ENCODE measurements at places on chromosomes 3 and 15.

- no peak for DNase-seq
These were observed 622 bp upstream of the ZNF589 start for GRCh38 chr3:48240000-48240963.

- DNase-seq = no peak
These were observed 34.7 kb downstream of the PEX5L start for GRCh38 chr3:180002006-180002405.

GRCh38 chr3:177451864-177452830 is 254.9 kb upstream of the TBL1XR1 start:
- DNase-seq = peak; percentile 12

GRCh38 chr3:109640146-109640652 is 302.9 kb upstream of the DPPA4 start:
- no peak for DNase-seq

DNA sequence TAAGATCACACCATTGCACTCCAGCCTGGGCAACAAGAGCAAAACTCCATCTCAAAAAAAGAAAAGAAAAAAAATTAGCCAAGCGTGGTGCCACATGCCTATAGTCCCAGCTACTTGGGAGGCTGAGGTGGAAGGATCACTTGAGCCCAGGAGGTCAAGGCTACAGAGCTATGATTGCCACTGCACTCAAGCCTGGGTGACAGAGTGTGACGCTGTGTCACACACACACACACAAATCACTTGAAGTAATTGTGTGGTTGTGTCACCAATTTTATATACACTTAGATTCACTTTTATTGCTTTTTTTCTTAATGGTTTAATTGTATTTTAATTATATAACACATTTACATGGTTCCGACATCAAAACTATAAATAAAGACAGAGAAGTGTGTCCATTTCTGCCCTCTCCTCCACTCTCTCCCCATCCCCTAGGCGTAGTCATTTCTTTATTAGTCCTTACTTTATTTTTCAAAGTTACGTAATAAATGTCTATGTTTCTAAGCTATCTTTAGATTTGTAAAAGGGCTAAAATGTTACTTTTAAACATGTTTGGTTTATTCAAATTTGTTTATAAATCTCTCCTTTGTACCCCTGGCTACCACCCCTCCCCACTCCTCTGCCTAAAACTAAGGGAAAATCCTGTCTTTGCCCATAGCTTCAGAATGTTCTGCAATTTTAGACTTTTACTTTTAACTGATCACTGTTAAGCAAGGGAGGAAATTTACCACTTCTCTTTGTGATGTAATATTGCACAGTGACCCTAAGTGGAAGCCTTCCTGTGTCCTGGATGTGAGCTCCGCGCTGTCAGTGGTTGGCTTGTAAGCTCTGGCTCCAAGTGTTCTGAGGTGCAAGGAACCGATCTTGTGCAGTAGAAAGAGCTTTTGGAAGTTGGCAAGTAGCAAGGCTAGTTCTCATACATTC is 10.8 kb upstream of the VILL start:
- DNase-seq = no peak

DNA sequence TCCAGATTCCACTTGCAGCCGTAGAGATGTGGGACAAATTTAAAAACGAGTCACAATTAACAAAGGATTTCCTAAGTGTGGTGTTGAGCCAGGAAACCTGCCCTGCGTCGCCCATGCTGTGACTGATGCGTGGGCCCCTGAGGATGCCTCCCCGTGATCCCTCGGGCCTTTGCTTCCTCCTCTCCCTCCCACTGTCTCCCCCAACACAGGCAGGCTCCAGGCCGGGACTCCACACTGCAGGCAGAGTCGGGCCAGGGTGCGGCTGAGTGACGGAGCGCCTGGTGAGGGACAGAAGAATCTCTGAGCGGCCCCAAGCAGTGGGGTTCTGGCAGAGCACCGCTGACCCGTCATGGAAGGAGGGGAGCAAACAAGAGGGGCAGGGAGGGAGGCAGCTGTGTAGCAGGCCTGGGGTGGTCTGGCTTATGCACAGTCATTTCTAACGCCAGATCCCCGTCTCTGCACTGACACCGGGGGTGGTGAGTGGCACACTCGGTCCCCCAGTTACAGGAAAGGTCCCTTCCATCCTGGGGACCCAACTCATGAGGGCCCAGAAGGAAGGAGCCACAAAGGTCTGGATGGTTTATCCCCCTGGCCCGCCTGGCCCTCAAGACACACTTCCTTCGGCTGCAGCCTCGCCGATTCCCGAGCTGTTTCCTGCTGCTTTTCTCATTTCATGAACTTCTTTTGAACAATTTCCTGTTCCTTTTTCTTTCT is 91.0 kb downstream of the XXYLT1 start:
- DNase-seq = no peak

DNA sequence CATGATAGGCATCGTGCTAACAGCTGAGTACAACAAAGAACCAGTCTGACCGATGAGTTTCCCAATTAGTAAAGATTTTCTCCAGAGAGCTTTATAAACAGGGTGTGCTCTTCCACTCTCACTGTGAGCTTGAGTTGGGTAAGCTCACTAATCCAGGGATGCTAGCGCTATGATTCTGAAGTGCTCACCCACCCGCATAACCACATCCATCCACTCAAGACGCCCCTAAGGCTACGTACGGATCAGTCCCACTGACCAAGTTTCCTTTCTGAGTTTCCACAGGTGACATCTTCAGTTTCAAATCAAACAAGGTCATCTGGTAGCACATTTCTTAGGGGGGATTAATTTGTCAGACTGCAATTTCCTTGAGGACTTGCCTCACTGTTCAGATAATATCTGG is 141.1 kb upstream of the ABI3BP start:
- DNase-seq = no peak

DNA sequence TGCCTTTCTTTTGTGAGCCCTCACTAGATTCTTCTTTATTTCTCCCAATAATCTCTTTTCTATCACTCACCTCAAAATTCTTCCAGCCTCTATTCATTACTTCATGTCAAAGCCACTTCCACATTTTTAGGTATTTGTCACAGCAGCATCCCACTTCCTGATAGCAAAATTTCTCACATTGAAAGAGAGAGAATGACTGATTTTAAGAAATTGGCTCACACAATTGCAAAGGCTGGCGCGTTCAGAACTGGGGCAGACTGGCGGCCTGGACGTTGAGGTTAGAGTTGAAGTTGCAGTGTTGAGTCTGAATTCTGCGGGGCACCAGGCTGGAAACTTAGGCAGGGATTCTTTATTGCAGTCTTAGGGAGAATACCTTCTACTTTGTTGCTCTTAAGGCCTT is 117.9 kb downstream of the LRRC28 start:
- no peak for DNase-seq

DNA sequence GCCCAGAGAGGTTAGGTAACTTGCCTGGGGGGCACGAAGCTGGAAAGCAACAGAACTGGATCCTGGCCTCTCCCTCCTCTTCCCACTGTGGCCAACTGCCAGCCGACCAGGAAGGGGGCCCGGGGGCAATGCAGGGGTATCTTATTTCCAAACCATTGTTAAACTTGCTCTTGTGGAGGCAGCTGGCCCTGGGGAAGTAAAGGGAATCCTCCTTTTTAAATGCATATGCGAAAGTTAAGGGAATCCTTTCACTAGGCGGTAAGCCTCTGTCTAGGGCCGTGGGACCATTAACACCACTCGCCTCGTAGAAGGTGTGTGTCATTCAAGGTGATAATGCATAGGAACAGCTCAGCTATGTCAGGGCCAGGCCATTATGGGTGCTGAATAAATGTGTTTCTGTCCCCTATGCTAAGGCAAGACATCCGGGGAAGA is 68.6 kb downstream of the ST6GAL1 start:
- no peak for DNase-seq

DNA sequence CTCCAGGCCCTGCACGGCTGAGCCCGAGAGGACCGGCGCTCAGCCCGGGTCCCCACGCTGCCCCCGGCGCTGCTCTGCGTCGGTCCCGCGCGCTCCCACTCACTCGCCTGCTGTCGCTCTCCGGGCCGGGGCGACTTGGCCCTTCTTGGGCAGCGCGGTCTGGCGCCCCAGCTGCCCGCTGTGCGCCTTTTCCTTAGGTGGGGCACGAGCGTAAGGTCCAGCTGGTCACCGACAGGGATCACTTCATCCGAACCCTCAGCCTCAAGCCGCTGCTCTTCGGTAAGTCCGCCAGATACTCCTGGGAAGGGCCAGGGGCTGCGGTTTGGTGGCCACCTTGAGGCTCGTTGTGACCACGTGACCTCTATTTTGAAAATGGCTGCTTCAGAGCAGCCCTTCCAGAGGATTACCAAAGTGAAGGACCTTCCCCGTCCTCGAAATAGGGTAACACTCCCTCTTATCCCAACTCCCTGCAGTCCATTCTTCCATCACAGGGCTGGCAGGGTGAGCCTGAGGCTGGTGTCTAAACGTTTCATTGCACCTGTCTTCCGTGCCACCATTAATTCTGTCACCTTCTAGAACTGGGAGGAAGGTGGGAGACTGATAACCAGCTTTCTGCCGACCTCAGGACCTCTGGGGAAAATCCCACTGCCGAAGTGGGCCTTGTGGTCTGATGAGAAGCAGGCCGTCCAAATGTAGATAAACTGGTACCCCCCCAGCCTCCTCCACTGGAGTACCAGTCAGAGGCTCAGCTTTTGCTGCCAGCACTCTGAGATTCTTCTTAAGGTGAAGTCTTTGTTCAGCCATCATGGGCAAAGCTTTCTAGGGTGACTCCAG is 812 bp downstream of the P4HTM start:
- DNase-seq = peak; percentile 37

DNA sequence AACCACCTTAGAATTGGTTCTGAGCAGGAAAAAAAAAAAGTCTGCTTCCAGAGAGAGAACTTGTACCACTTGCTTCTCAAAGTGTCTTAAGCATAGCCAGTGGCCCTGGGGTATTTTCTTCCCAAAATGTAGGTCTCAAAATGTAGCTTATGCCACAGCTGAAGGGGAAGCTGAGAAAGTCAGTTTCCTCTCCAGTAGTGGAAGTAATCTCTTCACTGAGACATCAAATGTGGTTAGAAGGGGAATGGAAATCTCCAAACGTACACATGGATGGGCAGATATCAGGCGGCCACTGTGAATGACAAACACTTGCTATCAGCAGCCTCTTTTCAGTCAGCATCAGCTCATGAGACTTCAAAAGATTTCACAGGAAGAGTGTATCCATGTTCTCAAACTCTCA is 841.2 kb downstream of the TUSC7 start:
- no peak for DNase-seq

DNA sequence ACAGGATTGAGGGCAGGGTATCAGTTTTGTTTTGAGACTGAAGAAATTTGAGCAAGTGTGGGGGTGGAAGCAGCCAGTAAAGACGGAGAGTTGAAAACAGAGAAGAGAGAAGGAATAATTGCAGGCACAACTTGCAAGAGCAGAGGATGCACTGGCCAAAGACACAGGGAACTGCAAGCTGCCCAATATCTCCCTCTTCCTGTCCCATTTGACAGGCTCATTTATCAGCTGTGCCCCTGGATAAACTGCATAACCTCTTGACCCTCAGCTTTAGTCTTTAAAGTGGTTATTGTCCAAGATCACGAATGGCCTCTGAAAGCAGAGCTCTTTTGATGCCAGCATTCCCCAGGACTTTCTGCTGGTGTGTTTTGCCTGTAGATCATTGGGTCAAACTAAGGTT is 5.0 kb upstream of the RAMAC start:
- DNase-seq = no peak

GRCh38 chr15:95598251-95598855 is 732.1 kb upstream of the NR2F2 start:
- DNase-seq = no peak

DNA sequence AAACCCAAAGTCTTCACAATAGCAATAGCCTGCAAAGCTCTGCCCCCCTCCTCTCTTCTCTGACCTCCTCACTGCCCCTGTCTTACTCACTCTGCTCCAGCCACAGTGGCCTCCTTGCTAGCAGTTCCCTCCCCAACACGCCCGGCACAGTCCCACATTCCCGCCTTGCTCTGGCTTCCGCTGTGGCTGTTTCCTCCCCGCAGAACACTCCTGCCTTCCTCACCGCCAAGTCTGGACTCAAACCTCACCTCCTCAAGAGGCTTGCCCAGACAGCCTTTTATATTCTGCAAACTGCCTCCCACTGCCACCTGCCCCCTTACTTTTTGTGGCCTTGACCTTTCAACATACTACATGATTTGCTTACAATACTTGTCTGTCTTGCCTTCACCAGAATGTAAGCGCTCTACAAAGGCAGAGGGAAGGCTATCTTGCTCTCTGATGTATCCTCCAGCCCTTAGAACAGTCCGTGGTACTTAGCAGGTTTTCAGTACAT is 406 bp upstream of the MPI start:
- DNase-seq = peak; percentile 86

GRCh38 chr3:10941972-10942371 is 50.6 kb upstream of the SLC6A1 start:
- DNase-seq = peak; percentile 0

GRCh38 chr3:188976407-188976806 is 195.4 kb upstream of the TPRG1 start:
- no peak for DNase-seq

- DNase-seq = no peak
These were observed 9.0 kb upstream of the KLF13 start for GRCh38 chr15:31317421-31318327.

- no peak for DNase-seq
These were observed 17.8 kb downstream of the FAH start for GRCh38 chr15:80170596-80170995.
